Substantia nigra (tissue), 51 donors: ENCODE measurements at places on chromosomes 5 and 9.

GRCh38 chr9:95494416-95495371, 22.1 kb downstream of the PTCH1 start:
- no peak for DNase-seq

DNA sequence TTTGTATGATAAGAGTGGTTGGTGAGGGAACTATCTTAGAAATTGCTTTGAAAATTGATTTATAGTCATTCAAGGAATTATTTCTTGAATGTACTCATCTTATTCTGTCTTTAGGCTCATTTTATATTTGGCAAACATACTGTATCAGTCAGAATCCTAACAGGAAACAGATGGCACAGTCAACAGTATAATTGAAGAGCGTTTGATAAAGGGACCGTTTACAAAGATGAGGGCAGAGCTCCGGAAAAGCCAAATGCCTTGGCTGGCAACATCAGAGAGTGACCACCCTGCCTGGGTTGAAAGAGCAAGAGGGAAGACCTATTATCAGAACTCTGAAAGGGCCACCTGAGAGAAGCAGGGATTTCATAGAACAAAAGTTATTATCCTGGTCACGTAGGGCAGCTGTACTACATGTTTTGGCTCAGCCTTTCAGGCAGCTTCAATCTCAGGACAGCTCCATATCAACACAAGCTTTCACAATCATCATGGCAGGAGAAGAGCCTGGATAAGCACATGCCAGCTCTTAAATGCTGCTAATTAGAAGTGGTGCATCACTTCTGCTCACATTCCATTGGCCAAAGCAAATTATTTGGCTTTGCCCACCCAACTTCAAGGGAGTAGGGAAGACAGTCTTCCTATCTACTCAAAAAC, 47.2 kb upstream of the ARL15 start:
- DNase-seq = no peak

DNA sequence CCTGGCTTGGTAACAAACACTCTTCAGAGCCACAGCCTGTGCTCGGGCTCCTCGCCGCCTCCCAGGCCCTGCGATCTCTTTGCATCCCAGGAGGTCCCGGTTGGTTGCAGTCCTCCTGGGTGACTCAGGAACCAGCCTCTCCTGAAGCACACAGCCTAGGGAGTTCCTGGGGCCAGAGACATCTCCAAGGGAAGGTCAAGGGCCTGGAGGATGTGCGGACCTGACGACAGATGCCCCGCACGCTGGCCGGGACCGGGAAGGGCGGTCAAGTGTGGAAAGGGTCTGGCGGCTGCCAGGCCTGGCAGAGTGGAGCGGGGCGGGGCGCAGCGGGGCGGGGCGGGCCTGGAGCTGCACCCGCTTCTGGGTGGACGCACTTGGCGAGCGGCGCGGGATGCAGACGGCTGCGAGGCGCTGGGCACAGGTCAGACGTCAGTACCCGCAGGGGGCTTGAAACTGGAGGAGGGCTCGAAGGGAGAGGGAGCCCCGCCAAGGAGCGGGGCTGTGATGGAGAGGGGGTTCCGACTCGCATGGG, 45.0 kb upstream of the PRSS3 start:
- no peak for DNase-seq

GRCh38 chr5:41636605-41637004, 126.2 kb upstream of the PLCXD3 start:
- no peak for DNase-seq

- no peak for DNase-seq
These were observed 91.9 kb upstream of the GABRP start for GRCh38 chr5:170691657-170692056.

DNA sequence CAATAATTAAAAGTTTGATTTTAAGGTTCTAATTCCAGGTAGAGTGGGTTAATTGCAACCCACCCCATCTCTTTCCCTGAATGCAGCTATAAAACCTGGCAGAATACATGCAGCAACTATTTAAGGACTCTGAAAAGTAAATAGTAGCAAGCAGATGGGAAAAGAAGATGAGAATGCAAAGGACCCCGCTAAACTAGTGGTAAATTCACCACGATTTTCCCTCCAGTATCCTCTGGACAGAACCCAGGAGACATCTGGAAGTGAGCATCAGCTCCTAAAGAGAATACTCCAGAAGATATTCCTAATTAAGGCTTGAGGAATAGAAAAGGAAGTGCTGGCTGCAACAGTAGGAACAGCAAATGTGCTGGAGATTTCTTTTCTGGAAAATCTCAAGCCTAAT, 170.9 kb downstream of the FRMD3 start:
- no peak for DNase-seq

- DNase-seq = no peak
These were observed 1.6 kb downstream of the SKP1 start for GRCh38 chr5:134174841-134175839.

- no peak for DNase-seq
These were observed 53.7 kb downstream of the PAX5 start for GRCh38 chr9:36980148-36980974.
